Stimulated activated CD8-positive, alpha-beta memory T cell treated with anti-CD3 and anti-CD28 coated beads, Interleukin-15, amount 100 ng/mL, for 24 hours (primary cell): ENCODE measurements at places on chromosomes 2 and 18.

DNA sequence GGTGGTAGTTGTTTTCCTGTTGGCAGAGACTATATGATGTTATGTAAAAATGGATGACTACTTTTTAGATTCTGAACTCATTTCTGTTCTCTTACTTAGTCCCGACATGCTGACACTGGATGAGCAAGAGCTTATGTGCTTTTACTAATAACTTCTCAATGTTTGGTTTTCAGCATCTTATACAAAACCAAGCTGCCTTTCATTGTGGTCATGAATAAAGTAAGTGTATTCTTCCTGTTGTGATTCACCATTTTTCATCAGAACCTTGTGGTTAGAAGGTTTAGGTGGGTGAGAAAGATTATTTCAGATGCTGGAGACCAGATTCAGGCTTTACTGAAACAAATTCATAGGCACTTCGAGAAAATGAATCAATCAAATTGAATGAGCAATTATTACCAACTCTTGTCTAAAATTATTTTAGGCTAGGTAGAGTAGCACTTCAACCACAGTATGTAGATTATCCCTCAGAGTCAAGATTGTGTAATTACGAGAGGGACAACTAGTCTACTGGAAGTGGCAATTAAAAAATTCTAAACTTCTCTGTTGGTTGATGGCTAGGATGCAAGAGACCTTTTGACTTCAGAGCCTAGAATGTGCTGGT is 9.3 kb downstream of the GPN1 start:
- DNase-seq, result no peak

GRCh38 chr2:226601881-226602662 is 197.5 kb downstream of the IRS1 start:
- no peak for DNase-seq

DNA sequence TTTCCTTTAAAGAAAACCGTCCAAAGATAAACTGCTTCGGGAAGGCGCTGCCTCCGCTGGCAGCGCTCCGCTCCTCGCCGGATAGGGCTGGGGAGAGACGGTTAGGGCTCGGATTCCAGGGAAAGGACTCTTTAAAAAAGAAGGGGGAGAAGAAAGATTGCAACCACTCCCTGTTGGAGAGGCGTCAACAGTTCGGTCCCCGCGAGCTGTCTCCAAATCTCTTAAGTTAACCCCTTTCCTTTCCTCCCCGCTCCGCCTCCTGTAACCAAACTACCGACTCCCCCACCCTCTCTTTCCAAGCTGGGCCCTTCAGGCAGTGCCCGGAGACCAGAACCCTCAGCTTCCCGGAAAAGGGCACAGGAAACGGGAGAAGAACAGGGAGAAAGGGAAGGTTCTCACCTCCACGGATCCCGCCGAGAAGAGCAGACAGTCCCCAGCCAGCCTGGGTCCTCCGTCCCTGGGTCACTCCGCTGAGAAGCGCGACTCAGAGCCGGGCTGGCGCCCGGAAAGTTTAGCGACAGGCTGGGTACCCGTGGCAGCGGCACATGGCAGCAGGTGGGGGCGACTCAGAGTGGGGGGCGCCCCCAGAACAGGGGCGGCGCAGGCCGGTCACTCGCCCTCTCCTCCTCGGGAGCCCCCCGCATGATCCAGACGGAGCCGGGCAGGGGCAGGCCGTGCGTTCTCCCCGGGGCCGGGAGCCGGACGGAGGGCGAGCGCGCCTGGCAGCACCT is 675 bp downstream of the FZD5 start:
- DNase-seq, result no peak

GRCh38 chr2:120520929-120521912 is 175.3 kb downstream of the INHBB start:
- DNase-seq, result no peak

DNA sequence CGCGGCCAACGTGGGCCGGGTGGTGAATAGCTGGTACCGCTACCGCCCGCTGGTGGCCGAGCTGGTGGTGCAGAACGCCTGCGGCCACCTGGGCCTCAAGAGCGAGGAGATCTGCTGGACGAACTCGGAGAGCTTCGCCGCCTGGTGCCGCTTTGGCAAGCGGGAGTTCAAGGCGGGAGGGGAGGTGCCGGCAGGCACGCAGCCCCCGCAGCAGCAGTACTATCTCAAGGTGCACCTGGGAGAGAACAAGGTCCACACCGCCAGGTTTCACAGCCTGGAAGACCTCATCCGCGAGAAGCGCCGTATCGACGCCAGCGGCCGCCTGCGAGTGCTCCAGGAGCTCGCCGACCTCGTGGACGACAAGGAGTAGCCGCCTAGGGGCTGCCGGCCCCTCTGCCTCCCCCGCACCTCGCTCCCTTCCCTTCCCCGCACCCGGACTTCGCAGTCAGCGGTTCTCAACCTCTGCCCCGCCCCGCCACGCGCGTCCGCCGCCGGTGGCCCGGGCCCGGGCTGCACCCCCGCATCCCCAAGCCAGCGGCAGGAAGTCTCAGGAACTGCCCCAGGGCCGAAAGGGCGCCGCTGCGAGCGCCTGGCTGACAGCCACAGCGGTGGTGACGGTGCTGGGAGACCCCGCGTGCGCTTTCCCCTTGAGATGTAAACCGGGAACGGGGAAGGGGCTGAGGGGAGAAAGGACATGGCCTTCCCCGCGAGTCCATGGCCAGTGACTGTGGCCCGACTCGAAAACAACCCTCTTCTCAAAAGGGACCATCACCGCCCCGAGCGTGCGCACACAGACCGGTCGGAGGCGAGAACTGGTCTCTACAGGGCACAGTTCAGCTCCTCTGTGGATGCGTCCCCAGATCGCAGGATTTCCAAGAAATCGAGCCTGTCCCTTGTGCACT is 2.2 kb downstream of the LRATD1 start:
- DNase-seq, result no peak

- no peak for DNase-seq
Observed at GRCh38 chr2:219875036-219875435, 247.6 kb downstream of the SLC4A3 start.

DNA sequence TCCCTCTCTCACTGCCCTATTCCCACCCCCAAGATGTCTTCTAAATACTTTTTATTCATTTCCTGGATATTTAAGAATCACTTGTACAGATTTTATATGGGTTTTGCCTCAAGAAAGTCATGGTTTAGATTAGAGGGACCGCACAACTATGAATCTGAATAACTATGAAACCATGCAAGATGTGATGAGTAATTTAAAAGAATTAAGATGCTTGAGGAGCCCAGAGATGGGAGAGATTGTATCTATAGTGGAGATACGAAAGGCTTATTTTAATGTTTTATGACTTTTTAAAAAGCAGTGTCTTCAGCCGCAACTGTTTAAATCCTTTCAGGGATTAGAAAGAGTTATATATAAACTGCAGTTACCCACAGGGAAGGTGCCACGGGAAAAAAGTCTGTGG is 324.1 kb downstream of the LPIN1 start:
- DNase-seq, result no peak

- no peak for DNase-seq
Observed at GRCh38 chr2:235951493-235951892, 216.7 kb downstream of the GBX2 start.

- no peak for DNase-seq
Observed at GRCh38 chr18:61159246-61159645, 174.0 kb upstream of the CDH20 start.

- DNase-seq, result no peak
Observed at GRCh38 chr2:238850091-238850490, 2.2 kb downstream of the TWIST2 start.

DNA sequence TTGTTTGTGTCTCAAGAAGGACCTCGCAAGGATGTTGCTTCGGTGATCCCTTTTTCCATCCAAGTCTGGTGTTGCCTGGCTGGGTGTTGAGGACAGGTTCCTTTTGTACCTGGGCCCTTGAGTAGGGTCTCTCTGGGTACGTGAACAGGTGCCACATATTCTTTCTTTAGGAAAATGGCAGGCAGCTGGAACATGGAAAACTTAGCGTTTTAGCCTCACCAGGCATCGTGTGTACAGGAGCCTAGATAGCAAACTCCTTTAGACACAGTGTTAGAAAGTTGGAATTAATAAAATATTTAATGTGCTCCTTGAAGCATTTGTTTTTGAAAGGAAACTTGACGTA is 54.3 kb upstream of the RBM44 start:
- DNase-seq, result no peak

DNA sequence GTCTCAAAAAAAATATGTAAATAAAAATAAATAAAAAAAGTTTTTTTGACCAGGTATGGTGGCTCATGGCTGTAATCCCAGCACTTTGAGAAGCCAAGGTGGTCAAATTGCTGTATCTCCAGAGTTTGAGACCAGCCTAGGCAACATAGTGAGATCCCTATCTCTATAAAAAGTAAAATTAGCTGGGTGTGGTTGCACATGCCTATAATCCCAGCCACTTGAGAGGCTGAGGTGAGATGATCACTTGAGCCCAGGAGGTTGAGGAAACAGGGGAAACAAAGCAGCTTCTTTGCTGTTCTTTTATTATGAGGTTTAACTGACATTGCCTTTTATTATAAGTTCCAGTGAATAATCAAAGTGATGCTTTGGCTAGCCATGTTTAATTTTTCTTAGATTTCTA is 25.0 kb downstream of the ACTR2 start:
- DNase-seq, result no peak

GRCh38 chr2:219266886-219267285 is 12.3 kb upstream of the DNAJB2 start:
- DNase-seq, result no peak
